ENCODE measurements at places on chromosomes 3 and 15. TPM values are rescaled to one million over a fixed set of nuclear protein-coding genes. Genes with fewer than 3 reads are reported as not detected.

LRRK1 gene
- 11.2 TPM for total RNA-seq

FGF12 gene
- total RNA-seq = 2.1 TPM

AVEN gene
- total RNA-seq = 26.0 TPM

ALDH1A2 gene
- total RNA-seq = 0.58 TPM

TNNC1 gene
- not detected for total RNA-seq

SLC6A1 gene
- not detected for total RNA-seq

EDC3 gene
- 39.9 TPM for total RNA-seq

RFX7 gene
- 21.5 TPM for total RNA-seq

OXTR gene
- 4.8 TPM for total RNA-seq

MAP6D1 gene
- total RNA-seq = 10.0 TPM

CDHR4 gene
- not detected for total RNA-seq

SERINC4 gene
- not detected for total RNA-seq

GNAT1 gene
- total RNA-seq = not detected

EXD1 gene
- 0.53 TPM for total RNA-seq

CGNL1 gene
- total RNA-seq = 26.7 TPM
